NCI-H187 treated with DMSO at 0.1 percent for 48 hours (cell line): ENCODE measurements at places on chromosomes 5 and 9.

DNA sequence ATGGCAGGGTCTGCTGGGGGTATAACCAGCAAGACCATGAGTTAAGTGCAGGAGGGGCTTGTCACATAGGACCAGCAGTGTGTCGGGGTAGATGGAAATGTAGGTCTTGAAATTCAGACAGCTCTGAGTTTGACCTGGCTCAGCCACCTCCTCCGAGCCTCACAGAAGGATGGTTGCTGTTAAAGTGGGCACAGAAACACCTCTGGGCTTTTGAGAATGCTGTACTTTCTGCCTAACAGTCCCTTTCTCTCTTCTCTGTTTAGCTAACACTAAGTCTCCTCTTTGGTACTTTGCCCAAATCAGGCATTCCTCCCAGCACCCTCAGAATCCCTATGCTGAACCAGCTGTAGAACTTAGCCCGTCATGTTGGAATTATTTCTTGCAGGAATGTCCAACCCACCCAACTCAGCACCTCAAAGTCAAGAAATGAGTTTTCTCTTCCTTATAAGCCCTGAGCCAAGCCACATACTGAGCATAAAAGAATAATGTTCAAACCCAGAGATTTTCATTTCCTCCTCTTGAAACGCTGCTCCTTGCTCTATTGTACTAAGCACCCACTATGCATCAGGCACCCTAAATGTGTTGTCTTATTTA lies 41.7 kb upstream of the MATR3 start:
- no peak for DNase-seq

DNA sequence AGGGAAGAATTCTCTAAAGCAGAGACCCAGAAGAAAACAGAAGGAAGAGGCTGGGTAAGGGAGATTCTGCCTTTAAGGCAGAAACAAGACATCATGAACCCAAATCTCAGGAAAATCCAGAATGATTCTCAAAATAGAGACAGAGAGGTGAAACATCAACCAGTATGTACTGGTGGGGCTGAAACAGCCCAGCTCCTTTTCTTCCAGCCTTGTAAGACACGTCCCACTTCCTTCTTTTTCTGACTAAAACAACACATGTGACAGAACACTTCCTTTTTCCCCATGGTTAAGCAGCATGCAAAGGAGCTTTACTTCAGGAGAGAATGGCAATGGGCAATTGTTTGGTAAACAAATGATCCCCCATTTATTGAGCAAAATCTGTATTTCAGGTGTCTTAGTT lies 230.8 kb upstream of the NR4A3 start:
- DNase-seq: no peak

GRCh38 chr9:114303977-114304376 lies 18.9 kb upstream of the ORM1 start:
- DNase-seq: no peak

DNA sequence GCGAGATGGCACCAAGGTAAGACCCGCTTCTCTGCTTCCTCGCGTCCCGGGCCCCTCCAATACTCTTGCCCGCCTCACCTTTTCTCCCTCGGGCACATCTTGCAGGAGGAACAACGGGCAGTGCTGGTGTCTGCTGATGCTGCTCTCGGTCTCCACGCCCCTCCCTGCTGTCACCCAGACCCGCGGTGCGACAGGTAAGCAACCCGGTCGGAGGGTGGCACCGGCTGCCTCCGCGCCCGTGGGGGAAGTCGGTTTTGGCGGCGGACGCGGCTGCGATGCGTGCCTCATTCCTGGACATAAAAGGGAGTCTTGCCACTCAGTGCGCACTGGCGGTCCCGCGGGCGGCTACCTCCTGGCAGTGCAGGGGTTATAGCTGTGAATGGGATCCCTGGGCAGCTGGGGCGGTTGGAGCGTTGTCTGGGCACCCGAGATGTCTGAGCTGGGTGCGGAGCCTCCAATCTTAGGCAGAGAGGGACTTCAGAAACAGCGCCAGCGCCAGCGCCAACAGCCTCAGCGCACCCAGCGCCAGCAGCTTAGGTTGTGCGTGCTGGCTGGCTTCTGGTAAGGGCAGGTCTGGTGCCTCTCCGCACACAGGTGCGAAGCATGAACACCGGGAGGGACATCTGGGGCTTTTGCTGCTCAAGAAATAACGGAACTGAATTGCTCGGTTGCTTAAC lies 488 bp downstream of the COL15A1 start:
- no peak for DNase-seq

GRCh38 chr5:72848474-72849428 lies 32.3 kb downstream of the TNPO1 start:
- DNase-seq: no peak

GRCh38 chr5:93126634-93127033 lies 454.4 kb downstream of the NR2F1-AS1 start:
- no peak for DNase-seq

DNA sequence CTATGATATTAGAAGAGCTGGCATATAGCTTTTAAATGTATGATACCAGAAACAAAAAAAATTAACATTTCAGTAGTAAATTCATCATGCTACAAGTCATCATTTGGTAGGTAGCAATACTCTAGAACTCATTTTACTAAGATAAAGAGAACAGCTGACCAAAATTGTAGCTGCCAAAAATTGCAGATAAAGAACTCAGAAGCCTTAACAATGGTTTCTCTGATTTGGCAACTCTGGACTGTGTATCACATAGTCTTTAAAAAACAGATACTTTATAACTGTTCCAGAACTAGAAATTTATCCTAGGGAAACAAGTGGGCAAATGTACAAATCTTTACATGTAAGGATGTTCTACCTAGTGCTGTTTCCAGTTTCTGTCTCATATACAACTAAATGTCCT lies 33.9 kb downstream of the ZFR start:
- no peak for DNase-seq
